ENCODE measurements at places on chromosomes 6 and 20.

GRCh38 chr20:47276851-47277534 is 79.5 kb downstream of the ZMYND8 start:
- no peak for DNase-seq

- DNase-seq: no peak
These were observed 70.9 kb downstream of the MAN1A1 start for GRCh38 chr6:119278625-119279024.

GRCh38 chr6:45423824-45424450 is 46.2 kb upstream of the SUPT3H start:
- DNase-seq: no peak

- DNase-seq: no peak
These were observed 92.2 kb downstream of the SOBP start for GRCh38 chr6:107582086-107582485.

GRCh38 chr6:143528164-143528811 is 16.8 kb upstream of the FUCA2 start:
- DNase-seq: no peak

- DNase-seq: peak; percentile 49
These were observed 19.2 kb downstream of the MRPS18A start for GRCh38 chr6:43668151-43669028.

GRCh38 chr6:88865275-88865674 is 98.1 kb downstream of the RNGTT start:
- no peak for DNase-seq

GRCh38 chr6:44957156-44957555 is 371.0 kb upstream of the RUNX2 start:
- no peak for DNase-seq
